ENCODE measurements at places on chromosomes 6 and 20. TPM values are rescaled to one million over a fixed set of nuclear protein-coding genes. Genes with fewer than 3 reads are reported as not detected.

Gene FHL5
- total RNA-seq = 13.8 TPM

GRCh38 chr6:46208303-46208702 is 37.5 kb upstream of the ENPP5 start:
- no peak for DNase-seq

- DNase-seq = no peak
Measured at GRCh38 chr6:4612636-4613171, 163.5 kb upstream of the CDYL start.

GRCh38 chr6:100472674-100473073 is 8.0 kb upstream of the SIM1 start:
- DNase-seq = no peak

- no peak for DNase-seq
Measured at GRCh38 chr20:50992733-50993457, 30.0 kb downstream of the KCNG1 start.
